ENCODE measurements at places on chromosomes 3 and 15. TPM values are rescaled to one million over a fixed set of nuclear protein-coding genes. Genes with fewer than 3 reads are reported as not detected.

NPRL2 gene
- 33.2 TPM for total RNA-seq

CHDH gene
- 0.31 TPM for total RNA-seq

NRROS gene
- 8.4 TPM for total RNA-seq

MORC1 gene
- not detected for total RNA-seq

GXYLT2 gene
- total RNA-seq = not detected

CLEC3B gene
- total RNA-seq = 0.34 TPM

CFAP20DC gene
- total RNA-seq = 0.11 TPM

SMAD6 gene
- total RNA-seq = 0.69 TPM
